ENCODE measurements at places on chromosomes 1 and 21. TPM values are rescaled to one million over a fixed set of nuclear protein-coding genes. Genes with fewer than 3 reads are reported as not detected.

The COL16A1 gene
- polyA plus RNA-seq = 47.3 TPM

The GBP7 gene
- polyA plus RNA-seq = not detected

DNA sequence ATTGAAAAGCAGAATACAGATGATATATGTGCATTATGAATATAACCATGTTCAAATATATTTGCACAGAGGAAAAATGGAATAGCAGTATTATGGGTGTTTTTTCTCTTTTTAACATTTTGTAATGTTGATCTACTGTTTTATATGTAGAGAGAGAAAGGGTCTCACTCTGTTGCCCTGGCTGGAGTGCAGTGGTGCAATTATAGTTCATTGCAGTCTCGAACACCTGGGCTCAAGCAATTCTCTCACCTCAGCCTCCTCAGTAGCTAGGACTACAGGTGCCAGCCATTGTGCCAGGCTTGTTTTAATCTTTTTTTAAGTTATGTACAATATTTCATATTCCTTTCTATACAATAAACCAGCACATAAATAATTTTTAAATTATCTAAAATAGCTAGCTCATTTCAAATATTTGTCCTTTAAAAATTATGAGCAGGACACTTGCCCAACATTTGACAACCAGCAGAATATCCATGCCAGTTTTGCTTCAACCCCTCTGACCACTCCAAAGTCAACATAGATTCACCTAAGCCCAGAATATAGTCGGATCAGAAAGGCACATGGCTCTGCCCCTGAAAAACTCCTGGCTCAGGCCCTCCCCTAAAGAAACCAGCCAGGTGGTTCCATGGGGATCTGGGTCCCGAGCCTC is 29.8 kb downstream of the ZNF281 start:
- no peak for DNase-seq

The OR6N1 gene
- not detected for polyA plus RNA-seq

DNA sequence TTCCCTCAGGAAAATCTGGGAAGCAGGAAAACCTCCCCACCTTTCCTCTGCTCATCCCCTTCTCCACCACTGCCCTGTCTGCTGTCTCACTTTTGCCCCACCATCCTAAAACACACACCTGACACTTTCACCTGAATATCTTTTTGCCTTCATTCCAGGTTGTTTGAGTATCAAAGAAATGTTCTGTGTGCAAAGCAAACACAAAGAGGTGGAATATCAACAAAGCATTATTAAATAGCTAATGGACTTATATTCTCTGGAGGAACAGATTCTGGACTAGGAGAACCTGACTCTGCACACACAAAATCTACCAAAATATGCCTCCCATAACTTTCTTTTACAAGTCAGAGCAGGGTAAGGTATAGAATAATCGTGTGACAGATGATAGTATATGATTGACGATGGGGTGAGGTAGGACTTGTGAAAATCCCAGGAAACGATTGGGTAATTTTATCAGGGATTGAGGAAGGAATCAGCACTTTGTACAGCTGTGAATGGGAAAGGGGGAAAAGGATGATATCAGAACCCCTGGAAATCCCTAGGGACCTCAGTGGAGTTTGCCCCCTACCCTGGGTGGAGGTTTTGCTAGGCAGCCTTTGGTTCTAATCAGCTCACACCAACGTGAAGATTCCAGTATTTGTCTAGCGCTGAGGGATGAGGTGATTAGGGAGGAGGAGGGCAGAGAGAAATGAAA is 87.7 kb downstream of the PROX1 start:
- no peak for DNase-seq

DNA sequence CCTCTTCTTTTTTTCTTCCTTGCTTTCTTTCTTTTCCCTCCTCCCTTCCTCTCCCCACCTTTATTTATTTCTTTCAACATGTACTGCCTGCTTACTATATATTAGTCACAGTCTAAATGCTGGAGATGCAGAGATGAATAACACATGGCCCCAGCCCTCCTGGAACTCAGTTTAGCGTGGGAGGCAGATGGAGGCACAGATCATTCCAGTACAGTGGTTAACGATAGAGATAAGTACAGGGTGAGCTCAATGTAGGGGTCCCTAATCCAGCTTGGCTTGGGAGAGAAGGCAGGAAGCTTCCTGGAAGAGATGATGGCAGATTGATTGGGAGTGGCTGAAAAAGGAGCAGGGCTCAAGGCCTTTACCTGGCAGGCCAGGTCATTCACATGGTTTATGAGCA is 55.6 kb upstream of the PPP2R5A start:
- DNase-seq = no peak
